Panc1 (cell line): ENCODE measurements at places on chromosomes 7 and 10. TPM values are rescaled to one million over a fixed set of nuclear protein-coding genes. Genes with fewer than 3 reads are reported as not detected.

The NME8 gene
- not detected for total RNA-seq

The FAM25G gene
- not detected for total RNA-seq

The OPN1SW gene
- total RNA-seq: not detected

DNA sequence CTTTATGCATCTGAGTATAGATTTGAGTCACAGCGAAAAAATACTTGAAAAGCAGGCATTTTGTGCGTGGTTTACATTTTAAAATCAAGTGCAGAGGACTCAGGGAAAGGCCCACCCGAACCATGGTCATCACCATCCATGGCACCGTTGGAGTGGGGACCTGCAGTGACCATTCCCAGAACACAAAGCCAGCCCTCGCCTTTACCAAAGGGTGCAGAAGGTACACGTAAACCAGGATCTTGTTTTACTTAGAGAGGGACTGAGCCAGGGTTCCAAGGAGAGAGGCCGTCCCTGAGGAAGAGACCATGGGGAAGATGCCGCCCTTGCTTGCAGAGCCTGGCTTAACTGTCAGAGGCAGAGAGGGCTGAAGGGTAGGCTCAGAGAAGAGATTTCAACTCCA lies 12.0 kb upstream of the CNPY1 start:
- H3K27me3 ChIP-seq: no peaks in the 10 kb centered on the region
- no peak for DNase-seq
- H3K4me3 ChIP-seq: no peak overlapping the region
- H3K36me3 ChIP-seq: no peaks in the 10 kb centered on the region
- H3K4me1 ChIP-seq: no peaks in the 10 kb centered on the region

GRCh38 chr10:8575620-8576019 lies 521.1 kb downstream of the GATA3 start:
- no peak overlapping the region for H3K27ac ChIP-seq
- H3K4me3 ChIP-seq: no peak overlapping the region
- H3K27me3 ChIP-seq: no peaks in the 10 kb centered on the region
- no peaks in the 10 kb centered on the region for H3K36me3 ChIP-seq
- DNase-seq: no peak
- no peaks in the 10 kb centered on the region for H3K4me1 ChIP-seq

GRCh38 chr10:31604646-31605170 lies 285.7 kb downstream of the ZEB1 start:
- 0 out of 2 replicates have a peak, but pooled peaks cover 5% of the 10 kb centered on the region for H3K4me1 ChIP-seq
- no peaks in the 10 kb centered on the region for H3K27me3 ChIP-seq
- H3K27ac ChIP-seq: no peak overlapping the region
- DNase-seq: no peak
